Caudate nucleus (tissue), 63 donors: ENCODE measurements at places on chromosomes 5 and 9.
A peak's percentile ranks its signal among the peaks of the same experiment; 100 is the strongest.

DNA sequence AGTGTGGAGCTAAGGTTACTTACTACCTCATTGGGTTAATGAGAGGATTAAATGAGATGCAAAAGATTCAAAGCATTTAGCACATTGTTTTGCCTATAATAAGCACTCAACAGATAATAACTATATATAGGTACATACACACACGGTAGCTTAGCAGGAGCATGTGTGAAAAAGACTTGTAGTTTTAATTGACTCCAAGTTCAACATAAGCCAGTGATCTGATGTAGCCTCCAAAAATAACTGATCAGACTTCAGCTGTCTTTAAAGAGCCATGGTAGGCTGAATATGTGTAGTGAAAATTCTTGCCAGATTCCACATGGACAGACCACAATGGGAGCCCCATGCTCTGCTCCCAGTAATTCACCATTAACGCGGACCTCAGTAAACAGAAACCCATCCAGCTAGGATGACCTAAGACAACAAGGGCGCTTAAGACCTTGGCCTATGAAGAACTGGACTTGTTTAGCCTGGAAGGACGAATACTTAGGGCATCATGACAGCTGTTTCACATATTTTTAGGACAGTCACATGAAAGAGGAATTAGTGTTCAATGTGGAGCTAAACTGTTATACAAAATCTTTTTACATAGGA, 115.1 kb upstream of the ZNF366 start:
- DNase-seq = no peak

DNA sequence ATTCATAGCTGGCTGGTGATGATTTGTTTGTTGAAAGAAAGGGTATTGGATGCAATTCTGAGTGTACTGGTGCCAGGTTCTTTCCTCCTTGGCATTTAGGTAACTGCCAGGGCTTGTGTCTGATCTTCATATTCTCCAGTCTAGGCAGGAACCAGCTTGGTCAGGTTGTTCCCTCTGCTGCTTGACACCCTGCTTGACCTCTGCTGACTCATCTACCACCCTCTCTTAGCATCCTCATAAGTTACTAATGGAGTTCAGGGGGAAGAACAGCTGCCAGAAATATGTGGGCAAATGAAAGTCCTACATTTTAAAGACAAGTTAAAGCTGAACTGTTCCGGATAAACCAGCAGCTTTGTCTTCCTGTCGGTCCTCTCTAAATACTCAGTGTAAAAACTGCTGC, 116.1 kb upstream of the TNC start:
- DNase-seq = no peak

DNA sequence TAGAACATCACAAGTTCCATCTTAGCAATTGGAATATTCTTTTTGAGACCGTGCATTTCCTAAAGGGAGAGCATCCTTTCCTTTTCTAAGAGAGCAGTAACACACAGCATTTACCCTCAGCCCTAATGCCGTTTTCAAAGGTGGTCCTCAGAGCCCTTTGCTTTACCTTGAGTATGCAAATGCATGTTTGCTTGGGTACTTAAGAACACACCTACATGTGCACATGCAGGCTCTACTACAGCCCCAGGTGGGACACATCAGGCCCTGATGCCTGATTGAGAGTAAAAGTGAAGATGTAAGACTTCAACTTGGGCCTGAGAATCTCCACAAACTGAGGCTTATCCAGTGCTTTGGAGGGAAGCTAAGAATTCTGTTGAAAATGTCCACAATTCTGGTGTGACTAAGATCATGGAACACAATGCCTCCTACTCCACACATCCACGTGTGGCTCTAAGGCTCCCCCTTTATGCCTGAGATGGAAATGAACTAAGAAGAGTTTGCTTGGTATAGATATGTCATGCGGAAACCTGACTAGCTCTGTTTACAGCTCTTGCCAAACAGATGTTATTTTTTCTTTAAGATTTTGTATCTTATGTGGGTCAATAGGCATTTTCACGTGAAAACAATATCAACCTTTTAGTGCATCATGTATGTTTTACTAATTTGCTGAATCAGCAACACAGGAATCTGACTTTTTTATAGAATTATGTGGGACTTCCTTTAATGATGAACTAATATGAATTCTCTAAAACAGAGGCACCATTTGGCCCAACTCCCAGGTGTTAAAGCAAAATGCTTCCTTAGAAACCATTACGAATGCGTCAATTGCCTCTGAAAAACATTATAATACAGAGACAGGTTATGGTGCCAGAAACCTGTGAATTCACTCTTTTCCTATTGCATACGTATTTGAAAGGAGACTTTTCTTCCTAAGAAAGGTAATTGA, 48.9 kb upstream of the SLC2A8 start:
- DNase-seq = no peak

DNA sequence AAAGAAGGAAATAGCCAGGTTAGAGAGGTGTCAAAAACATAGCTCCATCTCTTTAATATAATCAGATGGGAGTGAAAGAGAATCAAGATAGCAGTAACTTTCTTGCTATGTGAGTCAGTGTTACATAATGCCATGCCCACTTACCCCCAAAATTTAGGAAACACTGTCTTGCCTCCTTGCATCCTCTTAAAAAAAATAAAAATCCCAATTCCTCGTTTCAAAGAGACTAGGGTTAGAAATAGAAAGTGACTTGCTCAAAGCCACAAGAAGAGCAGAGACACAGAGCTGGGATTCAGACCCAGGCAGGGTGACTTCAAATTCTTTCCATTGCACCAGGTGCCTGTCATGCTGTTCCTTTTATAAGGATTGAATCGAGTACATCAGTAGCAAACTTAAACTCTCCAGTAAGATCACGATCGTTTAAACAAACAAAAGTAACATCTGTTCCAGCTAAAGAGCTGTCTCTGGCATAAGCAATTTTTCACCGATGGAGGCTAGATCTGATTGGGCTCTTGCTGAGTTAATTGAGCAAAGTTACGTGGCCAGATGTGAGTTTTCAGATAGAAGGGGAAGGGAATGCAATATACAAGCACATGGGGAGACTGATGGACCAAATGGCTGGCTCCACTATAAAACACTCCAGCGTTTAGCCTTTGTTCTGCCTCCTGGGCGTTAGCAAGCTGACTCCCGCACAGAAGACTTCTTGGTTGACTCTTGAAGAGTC, 176.9 kb downstream of the PALM2AKAP2 start:
- no peak for DNase-seq

- DNase-seq = no peak
Measured at GRCh38 chr5:130773813-130774212, 391.2 kb downstream of the HINT1 start.

GRCh38 chr5:139141446-139142204, 56.5 kb downstream of the SIL1 start:
- peak; percentile 19 for DNase-seq

GRCh38 chr9:81822301-81822865, 105.8 kb upstream of the SPATA31D4 start:
- no peak for DNase-seq

GRCh38 chr5:137462816-137463520, 36.2 kb downstream of the SPOCK1 start:
- DNase-seq = no peak

DNA sequence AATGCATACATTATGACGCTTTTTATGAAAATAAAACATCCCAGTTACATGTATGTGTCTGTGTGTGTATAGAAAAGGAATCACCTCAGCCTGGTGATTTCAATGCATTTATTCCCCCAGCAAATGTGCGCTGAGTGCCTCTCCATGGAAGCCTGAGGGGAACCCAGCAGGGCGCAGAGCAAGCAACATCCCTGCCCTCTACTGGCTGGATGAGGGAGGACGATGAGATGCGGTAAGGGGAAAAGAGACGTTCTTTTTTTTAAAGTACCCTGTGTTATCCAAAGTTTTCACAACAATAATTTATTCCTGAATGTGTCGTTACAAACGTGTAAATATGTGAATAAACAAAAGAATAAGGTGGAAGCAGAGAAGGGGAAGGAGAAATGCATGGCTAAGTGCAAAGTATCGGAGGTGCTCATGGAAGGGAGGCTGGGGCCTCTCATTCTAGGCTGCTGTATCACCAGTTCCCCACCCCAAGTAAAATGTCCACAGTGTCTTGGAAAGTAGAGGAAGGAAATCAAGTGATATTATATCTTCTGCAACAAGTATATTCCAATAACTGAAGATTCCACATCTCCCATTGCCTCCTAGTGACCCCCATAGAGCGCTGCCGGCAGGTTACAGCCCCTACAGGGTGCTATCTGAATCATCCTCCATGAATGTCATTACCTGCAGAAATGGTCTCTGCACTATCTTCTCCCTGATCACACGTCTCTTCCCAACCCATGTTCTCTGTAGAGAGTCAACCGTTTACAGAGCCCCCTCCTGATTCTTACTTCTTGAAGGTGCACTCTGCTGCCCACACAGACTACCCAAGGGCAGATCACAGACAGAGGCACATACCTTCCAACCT, 13.0 kb upstream of the ABLIM3 start:
- DNase-seq = no peak

DNA sequence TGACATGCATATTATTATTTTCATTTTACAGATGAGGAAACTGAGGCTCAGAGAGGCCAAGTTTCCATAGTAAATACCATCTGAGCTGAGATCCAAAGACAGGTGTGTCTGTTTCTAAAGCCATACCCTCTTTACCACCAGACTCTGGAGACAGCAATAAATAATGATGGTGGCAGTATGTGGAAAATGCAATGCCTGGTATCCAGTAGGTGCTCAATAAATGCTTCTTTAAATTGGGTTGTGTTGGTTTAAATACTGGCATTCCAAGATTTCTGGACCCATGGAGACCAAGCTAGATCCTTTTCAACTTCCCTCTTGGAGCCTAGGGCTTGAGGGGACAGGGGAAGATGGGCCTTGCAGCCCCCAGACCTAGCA, 221.3 kb upstream of the MSX2 start:
- no peak for DNase-seq

DNA sequence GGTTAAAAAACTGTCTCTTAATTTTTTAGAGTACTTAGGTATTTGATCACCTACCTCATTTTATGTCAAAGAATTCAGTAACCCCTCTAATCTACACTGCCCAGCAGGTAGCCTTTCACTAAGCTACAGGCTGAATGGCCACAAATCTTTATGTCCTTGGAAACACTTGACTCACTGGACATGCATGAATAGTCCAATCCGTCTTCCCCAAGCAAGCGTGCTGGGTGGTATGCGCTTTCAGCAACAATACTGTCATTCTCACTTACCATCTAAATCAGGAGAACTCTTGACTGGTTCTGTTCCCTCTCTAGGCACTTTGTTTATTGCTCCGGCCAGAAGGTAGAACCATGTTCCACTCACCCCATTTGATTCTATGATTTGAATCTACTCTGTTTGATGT, 73.1 kb downstream of the TRPM3 start:
- no peak for DNase-seq

GRCh38 chr5:178182158-178182876, 4.9 kb downstream of the GMCL2 start:
- DNase-seq = no peak

GRCh38 chr5:21802869-21803490, 1050.2 kb downstream of the CDH12 start:
- DNase-seq = no peak

DNA sequence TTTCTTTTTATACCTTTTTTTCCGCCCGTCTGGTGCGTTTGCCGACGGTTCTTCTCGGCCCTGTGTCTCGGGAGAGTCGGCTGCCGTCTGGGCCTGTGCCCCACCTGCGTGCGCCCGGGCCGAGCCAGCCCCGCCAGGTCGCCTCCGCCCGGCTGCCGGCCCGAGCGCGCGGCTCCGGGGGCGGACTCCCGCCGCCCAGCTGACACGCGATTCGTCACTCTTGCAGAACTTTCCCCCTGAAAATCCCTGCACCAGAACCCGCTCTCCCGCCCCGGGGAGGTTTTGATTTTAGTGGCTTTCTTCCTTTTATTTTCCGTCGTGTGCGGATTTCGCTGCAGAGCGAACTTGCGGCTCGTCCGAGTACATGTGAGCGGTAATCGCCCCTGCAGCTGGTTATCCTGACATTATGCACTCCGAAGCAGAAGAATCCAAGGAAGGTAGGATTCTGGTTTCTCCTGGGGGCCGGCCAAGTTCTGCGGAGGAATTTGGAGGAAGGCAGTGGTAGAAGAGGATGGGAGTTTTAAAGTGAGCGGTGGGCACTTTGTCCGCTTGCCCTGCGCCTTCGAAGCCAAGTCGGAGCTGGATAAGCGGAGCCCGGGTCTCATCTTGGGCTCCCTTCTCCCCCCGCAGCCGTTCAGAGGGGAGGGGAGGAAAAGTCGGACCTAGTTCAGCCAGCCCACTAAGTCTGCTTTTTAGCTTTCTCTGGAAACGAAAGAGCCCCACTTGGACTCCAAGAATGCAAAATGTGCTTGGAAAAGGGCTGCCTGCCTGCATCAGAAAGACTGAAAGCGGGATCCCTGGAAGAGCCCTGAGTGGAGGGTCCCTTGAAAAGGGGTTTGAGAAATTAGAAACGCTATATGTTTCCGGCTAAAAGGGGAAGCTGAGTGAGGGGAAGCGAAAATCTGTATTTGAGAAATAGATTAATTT, at the start of gene TNFAIP8:
Gene TNFAIP8 (plus strand): TSS at position 335 of the 927 bp plus-strand sequence. CDS start 72 bp downstream, at position 407.
- DNase-seq = no peak
